ENCODE measurements at places on chromosomes 3 and 15.
A peak's percentile ranks its signal among the peaks of the same experiment; 100 is the strongest.

- DNase-seq = peak; percentile 59
Measured at GRCh38 chr15:51737522-51738305, at the start of gene LYSMD2. Gene LYSMD2, minus strand, starts transcription at chr15:51737655. Its CDS starts 33 bp downstream, at chr15:51737622.

GRCh38 chr3:83460052-83460451 lies 1498.7 kb upstream of the CADM2 start:
- DNase-seq = no peak

DNA sequence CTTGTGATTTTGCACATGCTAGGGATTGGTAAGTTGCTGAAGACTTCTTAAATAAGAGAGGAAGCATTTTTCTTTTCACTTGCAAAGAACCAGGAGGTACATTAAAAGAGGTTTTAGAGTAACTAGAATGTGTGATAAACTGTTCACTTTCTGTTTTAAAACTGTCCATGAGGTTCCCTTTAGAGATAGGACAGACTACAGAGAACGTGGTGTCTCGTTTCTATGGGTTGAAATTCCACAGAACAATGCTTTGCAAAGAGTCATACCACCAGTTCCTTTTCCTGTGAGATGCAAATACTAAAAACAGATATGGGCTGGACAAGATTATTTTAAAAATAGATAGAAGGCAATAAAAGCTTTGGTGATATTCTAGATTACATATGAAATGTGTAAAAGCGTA lies 372.8 kb downstream of the TIGIT start:
- no peak for DNase-seq

DNA sequence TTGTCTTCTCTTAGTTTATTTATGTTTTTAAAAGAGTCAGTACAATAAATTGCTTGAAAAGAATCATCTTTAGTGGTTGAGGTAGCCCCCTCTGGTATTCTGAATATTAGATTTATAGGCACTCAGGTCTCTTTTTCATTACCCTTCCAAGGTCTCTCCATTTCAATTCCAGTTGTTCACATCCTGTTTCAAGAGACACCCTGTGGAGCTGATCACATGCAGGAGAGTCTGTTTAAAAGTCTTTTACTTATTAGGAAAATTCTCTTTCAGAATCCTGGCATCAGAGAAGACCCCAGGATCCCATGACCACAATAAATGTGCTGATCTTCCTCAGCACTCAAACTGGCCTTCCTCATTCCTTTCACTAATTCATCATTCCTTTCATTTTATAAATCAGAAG lies 195.7 kb downstream of the ZIC4 start:
- DNase-seq = no peak

DNA sequence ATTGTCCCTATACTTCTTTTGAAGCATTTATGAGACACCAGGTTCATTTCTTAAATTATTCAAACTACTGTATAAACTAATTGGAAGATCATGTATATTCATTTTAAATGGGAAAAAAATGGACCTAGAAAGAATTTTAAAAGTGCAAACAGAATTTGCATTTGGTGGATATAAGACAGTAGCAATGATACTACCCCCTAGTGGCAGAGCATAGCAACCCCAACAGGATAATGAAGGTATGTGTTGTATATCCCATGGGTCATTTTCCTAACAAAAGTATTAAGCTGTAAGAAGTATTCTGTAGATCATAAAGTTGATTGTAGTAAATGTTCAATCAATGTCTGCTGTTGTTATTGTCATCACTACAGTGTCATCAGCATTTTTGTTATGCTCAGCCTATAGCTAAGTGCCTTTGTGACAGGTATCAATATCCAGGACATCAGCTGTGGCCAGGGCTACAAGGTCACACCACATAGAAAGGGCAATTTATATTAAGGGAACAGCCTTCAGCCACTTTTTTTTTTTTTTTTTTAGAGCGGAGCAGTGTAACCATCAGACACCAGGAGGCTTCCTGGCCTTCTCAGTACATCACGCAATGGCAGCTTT lies 175.8 kb downstream of the FOXB1 start:
- DNase-seq = no peak

DNA sequence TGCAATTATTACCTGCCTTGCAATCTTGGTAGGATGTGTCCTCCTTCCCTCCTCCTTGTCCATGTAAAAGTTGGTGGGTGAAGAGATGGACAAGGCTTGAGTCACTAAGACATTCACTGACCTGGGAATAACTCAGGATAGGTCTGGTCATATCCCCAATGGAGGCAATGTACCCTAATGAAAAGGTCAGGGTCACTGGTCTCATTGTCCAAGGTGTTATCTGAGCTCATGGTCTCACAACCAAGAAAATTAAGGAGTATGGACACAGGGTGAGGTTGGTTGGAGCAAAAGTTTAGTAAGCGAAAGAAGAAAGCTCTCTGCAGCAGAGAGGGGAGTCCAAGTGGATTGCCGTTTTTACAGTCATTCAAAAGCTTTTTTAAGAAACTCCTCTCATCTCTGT lies 179.0 kb downstream of the SNRPN start:
- DNase-seq = no peak

DNA sequence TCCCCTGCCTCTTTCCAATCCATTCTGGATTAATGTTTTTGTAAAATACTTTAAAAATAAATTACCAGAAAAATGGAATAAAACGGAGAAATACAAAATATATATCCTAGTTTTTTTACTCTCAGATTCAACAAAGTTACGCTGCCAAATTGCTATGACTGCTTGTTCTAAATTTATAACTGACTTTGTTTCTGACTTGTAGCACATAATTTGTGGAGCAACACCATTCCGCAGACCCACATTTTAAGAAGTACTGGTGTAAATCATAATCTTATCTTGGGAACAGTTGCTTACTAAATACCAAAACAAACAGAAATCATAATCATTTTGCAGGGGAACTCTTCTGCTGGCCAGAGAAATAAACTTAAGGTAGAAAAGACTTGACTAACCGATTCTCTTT lies 339.4 kb upstream of the CBLB start:
- DNase-seq = no peak

- no peak for DNase-seq
Measured at GRCh38 chr15:31344266-31344665, 17.6 kb downstream of the KLF13 start.

GRCh38 chr3:121969631-121970030 lies 52.4 kb downstream of the ILDR1 start:
- DNase-seq = no peak

DNA sequence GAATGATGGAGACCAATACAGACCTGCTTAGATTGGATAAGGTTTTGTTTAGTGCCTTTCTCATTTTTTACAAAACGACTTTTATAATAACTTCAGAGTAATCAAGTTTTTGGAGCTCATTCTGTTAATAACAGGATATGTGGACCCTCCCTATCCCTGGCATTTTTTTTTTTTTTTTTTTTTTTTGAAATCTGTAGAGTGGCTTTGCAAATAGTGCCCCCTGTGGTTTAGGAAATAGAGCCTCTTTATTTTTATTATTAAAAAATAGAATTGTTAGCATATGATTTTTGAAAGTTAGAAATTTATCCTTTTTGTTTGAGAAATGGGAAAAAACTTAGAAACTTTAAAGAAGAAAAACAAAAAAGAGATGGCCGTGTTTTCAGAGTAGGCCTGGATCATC lies 11.4 kb downstream of the SKIL start:
- DNase-seq = no peak

DNA sequence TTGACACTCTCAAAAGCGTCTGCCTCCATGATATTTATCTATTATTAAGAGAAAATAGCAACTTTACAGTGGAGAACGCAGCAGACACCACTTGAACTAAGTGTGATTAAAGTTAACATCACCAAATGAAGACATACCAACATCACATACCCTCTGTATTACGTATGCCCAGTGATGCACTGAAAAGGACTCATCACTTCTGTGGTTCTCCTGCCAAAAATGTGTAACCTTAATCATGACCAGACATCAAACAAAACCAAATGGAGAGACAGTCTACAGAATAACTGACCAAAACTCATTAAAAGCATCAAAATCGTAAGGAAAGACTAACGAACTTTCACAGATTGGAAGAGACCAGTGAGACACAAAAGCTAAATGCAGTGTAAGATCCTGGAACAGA lies 103.2 kb downstream of the PPP2R3A start:
- no peak for DNase-seq

- no peak for DNase-seq
Measured at GRCh38 chr3:185926445-185926844, 11.4 kb downstream of the TRA2B start.

DNA sequence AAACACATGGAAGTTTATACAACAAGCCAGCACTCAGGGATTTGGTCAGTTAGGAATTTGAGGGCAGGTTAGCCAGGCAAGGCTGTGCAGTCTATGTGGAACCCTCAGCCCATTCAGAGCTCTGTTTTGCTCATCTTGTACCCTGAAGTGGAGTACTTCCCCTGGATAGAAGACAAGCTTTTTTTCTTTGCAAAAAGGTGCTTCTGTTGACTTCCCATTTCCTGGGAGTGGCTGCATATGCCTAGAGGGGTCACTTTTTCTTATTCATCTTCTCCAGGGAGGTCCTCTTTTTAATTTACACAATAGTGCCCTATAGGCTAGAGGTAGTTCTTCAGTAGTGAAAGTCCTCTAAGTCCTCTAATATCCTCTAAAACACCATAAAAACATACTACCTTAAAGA lies 225.0 kb upstream of the P2RY1 start:
- DNase-seq = no peak

Data from SJSA1 (cell line).